Fibroblast of skin of back (primary cell): ENCODE measurements at places on chromosomes 3 and 15.

GRCh38 chr15:61879219-61879618, 181.0 kb downstream of the VPS13C start:
- no peak for DNase-seq

GRCh38 chr3:48614044-48614443, 4.6 kb upstream of the UQCRC1 start:
- DNase-seq = peak; percentile 57

- DNase-seq = peak; percentile 36
Observed at GRCh38 chr3:41464858-41465257, 265.6 kb downstream of the CTNNB1 start.

- peak; percentile 54 for DNase-seq
Observed at GRCh38 chr3:81218023-81218422, 543.4 kb downstream of the GBE1 start.

GRCh38 chr3:155880286-155880685, 9.8 kb downstream of the GMPS start:
- no peak for DNase-seq

DNA sequence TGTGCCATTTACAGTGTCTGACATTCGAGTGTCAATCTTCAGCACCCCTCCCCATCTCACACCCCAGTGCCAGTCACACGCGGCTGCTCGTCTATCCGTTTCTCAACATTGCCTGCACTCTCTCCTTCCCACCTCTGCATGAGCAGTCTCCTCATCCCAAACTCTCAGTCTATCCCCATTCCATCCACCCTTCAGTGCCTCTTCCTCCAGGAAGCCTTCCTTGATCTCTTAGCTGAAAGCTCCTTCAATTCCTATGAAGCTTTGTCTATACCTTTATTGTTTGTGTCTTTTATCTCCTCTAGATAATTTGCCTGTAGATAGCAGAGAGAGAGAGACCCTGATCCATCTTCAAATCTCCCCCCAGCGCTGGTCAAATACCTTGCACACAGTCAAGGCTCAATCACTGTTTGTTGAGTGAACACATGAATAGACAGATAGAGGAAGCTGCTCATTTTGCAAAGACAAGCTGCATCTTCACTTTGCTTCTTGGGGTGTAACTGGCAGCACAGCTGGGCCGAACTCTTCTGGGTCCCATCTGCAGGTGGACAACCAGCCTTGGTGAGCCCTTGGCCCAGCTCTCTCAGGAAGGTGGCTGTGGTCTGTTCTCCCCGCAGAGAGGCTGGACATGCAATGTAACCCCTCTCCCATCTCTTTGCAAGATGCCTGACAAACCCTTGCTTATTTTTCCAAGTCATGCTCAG, 52.8 kb downstream of the ITGA11 start:
- DNase-seq = no peak

GRCh38 chr3:45946307-45946706, 3.0 kb downstream of the CXCR6 start:
- DNase-seq = peak; percentile 45

DNA sequence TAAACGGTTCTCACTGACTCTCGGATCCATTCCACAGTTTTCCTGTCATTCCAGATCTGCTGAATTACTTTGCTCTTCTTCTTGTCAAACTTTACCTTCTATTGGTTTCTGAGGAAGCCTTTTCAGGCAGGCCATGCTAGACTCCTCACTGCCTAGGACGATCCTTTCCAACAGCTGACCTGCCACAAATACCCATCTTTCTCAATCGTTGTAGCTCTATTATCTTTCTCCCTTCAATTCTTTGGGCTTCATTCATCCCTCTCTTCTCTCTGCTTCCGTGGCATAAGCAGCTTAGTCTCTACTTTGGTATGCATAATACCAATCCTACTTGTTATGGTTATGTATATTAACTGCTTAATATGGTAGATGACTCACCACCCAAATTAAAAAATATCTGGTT, 421.8 kb downstream of the NLGN1 start:
- peak; percentile 26 for DNase-seq

GRCh38 chr15:45640616-45641015, 5.8 kb downstream of the SQOR start:
- DNase-seq = peak; percentile 95

DNA sequence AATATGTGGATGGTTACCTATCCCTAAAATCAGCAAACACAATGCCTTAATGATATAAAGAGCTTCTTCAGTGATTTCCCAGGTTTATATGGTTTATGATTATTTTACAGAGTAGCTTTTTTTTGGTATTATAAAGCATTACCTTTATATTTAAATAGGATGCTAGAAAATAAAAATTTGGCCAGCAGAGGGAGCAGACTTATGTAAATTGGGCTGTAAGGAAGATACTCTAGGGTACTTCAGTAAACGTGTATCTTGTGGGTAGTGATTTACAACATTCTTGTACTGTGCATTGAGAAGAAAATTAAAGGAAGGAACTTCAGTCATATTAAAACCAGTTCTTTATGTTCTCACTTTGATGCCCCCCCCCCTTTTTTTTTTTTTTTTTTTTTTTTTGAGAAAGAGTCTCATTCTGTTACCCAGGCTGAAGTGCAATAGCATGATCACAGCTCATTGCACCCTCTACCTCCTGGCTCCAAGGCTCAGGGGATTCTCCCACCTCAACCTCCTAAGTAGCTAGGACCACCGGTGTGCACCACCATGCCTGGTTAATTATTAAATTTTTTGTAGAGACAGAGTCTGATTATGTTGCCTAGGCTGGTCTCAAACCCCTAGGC, 167.9 kb downstream of the BBX start:
- peak; percentile 62 for DNase-seq

DNA sequence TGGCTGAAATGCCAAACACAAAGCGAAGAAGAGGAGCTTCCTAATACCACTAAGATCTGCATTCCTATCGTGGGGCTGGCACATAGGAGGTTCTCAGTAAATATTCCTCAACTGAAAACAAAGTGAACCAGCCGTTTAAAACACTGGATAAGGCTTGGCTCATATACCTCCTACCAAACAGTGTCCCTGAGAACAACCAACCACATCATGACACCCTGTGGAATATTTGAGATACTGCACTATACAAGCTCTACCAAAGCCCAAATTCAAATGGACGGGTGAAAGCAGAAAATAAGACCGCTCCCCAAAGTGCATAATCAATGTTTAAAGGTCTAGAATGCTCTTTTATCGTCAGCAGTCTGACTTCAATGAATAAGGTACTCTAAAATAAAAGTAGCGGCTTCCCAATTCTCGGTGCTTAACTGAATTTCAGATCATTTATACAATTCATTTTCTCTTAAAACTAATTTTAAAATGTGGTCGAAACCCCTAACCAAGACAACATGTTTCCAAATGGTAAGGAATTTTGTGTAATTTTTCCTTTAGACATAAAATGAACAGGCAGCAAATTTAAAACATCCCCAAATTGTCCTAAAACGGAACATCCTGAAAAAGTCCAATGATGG, 425.8 kb downstream of the ERC2 start:
- DNase-seq = peak; percentile 62

GRCh38 chr3:173009410-173009809, 131.6 kb downstream of the SPATA16 start:
- DNase-seq = no peak
